ENCODE measurements at places on chromosomes 2 and 18. TPM values are rescaled to one million over a fixed set of nuclear protein-coding genes. Genes with fewer than 3 reads are reported as not detected.

DLX1 gene
- total RNA-seq, result not detected

UGT1A5 gene
- total RNA-seq, result not detected

XDH gene
- total RNA-seq, result not detected

SIX3 gene
- not detected for total RNA-seq

TRIM43B gene
- total RNA-seq, result not detected

IL1R2 gene
- total RNA-seq, result 1.0 TPM

LIMS3 gene
- total RNA-seq, result 6.4 TPM

WDR33 gene
- 35.9 TPM for total RNA-seq

CD8B2 gene
- total RNA-seq, result not detected

- DNase-seq, result no peak
Observed at GRCh38 chr2:41905597-41906337, 142.1 kb upstream of the PKDCC start.

DNA sequence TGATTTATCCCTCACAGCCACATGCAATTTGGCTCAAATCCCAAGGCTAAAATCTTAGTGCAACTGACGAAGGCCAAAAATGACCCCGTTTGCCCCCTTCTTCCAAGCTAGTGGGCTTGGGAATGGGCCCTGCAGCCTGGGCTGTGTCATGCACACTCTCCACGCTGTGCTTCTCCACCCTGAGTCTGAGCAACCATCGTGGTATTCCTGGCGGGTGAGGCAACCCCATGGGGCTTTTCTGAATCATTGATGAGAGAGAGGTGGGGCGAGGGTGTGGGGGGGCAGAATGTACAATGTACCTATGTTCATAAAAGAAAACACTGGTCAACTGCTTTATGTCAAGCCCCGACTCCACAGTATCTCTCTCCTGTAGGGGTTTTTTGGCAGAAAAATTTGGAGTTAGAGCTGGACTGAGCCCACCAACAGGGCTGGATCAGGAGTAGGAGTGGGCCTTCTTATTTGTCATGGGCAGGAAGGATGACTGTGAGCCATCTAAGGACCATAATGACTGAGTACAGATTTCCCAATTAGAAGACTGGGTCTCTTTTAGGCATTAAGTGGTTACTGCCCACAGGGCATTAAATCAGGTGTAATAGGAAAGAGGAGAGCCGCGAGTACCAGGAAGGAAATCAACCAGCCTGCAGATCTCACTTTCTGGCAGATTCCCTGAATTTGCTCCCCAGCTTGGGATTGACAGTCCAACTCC is 8.9 kb downstream of the SULT1C2 start:
- no peak for DNase-seq

GRCh38 chr2:143254110-143254509 is 124.9 kb downstream of the ARHGAP15 start:
- DNase-seq, result no peak

GRCh38 chr18:33840212-33840593 is 262.2 kb downstream of the ASXL3 start:
- no peak for DNase-seq

GRCh38 chr2:112910219-112910618 is 746 bp upstream of the IL37 start:
- DNase-seq, result no peak

GRCh38 chr2:133788386-133788785 is 220.1 kb upstream of the NCKAP5 start:
- no peak for DNase-seq

- DNase-seq, result no peak
Observed at GRCh38 chr2:49831698-49832367, 677.5 kb upstream of the FSHR start.

GRCh38 chr2:62506421-62506750 is 391 bp upstream of the TMEM17 start:
- DNase-seq, result no peak

DNA sequence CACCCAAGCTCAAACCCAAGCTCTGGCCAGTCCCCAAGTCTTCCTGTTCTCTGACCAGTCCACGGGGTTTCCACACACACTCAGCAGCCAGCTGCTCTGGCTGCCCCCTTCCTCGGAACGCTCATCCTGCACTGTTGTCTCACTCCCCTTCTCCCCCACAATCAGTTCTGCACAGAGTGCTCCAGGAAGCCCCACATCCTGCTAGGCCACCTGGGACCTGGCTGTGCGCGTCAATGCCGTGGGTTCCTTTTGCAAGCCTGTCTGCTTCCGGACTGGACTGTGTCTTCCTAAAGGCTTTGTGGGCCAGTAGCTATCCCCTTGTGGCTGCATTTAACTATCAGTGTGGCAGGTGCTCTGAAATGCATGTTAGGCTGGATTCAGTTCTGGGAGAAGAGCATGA is 605.0 kb upstream of the RAB6C start:
- no peak for DNase-seq

DNA sequence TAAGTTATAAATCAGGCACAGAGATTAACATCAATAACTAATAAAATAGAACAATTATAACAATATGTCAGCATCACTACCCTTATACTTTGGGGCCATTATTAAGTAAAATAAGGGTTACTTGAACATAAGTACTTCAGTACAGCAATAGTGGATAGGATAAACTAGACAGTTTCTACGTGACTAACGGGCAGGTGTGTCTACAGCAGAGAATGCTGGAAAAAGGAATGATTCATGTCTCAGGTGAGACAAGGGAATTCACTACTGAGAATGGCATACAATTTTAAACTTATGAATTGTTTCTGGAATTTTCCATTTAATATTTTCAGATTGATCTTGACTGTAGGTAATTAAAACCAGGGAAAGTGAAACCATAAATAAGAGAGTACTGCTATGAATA is 5.5 kb downstream of the WDR75 start:
- DNase-seq, result no peak

GRCh38 chr2:173109253-173110188 is 33.9 kb downstream of the MAP3K20 start:
- DNase-seq, result no peak

- DNase-seq, result peak; percentile 81
Observed at GRCh38 chr18:32093102-32093511, 1.4 kb downstream of the RNF138 start.

DNA sequence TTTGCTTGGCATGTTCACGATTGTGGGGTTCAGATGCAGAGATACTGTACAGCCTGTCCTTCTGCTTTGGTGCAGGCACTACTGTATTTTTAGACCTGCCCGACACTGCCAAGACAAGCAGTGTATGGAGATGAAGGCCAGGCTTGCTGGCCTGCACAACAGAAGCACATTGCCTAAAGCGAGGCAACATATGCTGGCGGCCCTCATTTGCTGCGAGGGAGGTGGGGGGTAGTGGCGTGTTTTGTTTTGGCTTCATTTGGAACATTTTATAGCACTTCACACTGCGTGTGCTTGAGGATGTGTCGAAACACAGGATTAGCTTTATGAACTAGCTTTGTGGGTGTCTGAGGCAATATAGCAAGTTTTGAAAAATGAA is 27.0 kb downstream of the TMEM182 start:
- no peak for DNase-seq

- DNase-seq, result no peak
Observed at GRCh38 chr18:13878857-13879256, 36.5 kb downstream of the MC2R start.

GRCh38 chr2:6977113-6977741 is 60.0 kb downstream of the RNF144A start:
- no peak for DNase-seq

GRCh38 chr18:4251873-4252272 is 203.2 kb downstream of the DLGAP1 start:
- DNase-seq, result no peak

DNA sequence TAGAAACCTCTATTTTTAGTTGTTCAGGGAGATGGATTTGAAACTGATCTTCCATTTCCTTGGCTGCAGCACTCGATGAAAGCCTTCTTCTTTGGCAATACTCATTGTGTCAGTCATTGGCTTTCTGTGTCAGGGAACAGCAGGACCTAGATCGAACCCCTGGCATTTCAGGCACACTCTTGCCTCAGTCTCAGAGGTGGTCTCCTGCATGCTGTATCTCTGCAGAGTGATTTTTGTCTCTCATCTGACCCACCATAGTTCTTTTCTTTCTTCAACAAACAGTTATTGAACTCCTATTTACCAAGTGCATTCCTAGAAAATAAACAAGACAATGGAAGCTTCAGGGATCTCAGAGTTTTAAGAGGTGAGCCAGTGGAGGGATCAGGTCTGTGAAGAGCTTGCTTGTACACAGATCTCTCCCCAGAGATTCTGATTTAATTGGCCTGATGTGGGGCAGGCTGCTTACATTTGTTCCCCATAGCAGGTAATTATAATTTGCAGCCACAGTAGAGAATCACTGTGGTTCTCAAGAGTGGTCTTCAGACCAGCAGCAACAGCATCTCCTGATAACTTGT is 473.1 kb upstream of the TCF4 start:
- DNase-seq, result no peak

All from cardiac septum (tissue), 1 donor.